ENCODE measurements at places on chromosomes 1 and 21. TPM values are rescaled to one million over a fixed set of nuclear protein-coding genes. Genes with fewer than 3 reads are reported as not detected.

The ADAR gene
- total RNA-seq = 136 TPM

The PACC1 gene
- total RNA-seq = 11.5 TPM

The LRRC53 gene
- total RNA-seq = not detected

The BACE2 gene
- 16.3 TPM for total RNA-seq

The CFHR2 gene
- total RNA-seq = not detected

The BGLAP gene
- 0.67 TPM for total RNA-seq

The CD164L2 gene
- total RNA-seq = 0.13 TPM

The ARMH1 gene
- total RNA-seq = 2.8 TPM

The ADCY10 gene
- 0.10 TPM for total RNA-seq

The MYCL gene
- total RNA-seq = 2.0 TPM

The ZSWIM5 gene
- 7.9 TPM for total RNA-seq

The MTOR gene
- total RNA-seq = 71.2 TPM

All from Panc1 (cell line).